ENCODE measurements at places on chromosomes 11 and 22.
A peak's percentile ranks its signal among the peaks of the same experiment; 100 is the strongest.

DNA sequence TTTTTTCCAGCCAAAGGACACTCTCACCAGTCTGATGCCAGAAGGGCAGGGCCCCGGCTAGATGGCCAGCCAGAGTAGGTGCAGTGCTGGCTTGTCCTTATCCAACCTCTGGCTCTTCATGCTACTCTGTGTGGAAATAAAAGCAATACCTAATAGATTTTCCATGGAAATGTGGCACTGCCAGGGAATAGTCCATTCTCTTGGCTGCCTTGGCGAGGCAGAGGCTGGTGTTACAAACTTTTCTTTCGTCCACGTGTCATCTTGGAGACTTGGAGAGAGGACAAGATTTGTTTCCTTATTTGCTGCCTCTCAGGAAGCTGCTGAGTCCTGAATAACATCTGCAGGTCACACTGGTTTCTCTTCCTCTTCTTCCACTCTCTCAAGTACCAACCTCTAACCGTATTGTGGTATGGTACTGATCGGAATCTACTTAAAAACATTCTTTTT lies 17.2 kb upstream of the C1QTNF4 start:
- no peak for DNase-seq

DNA sequence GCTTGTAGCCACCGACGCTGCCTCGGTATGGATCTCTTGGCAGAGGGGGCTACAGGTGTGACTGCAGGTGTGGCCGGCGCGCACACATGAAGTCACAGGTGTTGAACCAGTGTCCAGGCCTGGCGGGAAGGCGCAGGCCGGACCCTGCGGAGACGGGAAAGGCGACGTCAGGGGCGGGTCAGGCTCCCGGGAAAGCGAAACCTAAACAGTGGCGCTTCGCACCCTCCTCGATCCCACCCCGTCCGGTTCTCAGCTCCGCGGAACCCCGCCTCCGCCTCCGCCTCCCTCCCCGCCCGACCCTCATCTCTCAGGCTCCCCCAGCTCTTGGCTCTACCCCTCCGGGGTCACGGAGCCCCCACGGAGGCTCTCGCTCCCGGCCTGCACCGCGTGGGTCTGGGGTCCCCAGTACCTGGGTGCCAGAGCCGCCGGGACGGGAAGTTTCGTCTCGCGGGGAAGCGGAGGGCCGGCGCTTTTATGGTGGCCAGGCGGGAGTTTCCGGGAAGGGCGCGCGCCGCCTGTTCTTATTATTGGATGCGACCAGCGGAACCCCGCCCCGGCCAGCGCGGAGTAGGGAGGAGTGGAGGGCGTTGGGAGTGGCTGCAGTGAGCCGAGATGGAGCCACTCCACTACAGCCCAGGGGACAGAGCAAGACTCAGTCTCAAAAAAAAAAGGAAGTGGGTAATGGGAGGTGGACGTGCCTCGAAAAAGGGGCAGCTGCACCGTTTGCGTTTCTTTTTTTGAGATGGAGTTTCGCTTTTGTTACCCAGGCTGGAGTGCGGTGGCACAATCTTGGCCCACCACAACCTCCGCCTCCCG lies at the start of gene IRF7:
Gene IRF7 (minus strand): TSS at position 447 of the 816 bp plus-strand sequence. CDS start 586 bp downstream, outside the sequence.
- peak; percentile 86 for DNase-seq

DNA sequence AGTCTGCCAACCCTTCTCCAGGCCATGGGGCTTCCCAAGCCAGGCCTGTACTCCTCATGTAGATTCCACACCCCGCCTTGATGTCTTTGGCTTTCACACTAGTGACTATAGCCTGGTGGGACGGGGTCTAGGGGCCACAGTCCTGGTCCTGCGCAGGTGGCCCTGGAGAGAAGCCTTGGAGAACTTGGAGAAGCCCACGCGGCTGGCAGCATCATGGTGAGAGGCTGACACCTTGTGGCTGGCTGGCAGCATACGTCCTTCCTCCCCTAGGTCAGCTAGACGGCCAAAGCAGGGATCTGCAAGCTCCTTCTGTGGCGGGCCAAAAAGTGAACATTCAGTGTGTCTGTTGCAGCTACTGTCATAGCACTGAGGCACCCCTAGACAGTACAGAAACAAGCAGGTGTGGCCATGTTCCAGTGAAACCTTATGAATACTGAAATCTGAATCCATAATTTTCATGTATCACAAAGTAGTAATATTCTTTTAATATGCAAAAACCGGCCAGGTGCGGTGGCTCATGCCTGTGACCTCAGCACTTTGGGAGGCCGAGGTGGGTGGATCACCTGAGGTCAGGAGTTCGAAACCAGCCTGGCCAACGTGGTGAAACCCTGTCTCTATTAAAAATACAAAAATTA lies 42.0 kb downstream of the FAM83F start:
- peak; percentile 29 for DNase-seq

- DNase-seq, result peak; percentile 76
These were observed 28.9 kb downstream of the CLMP start for GRCh38 chr11:123166071-123166559.

- no peak for DNase-seq
These were observed 158.5 kb downstream of the CCDC34 start for GRCh38 chr11:27204529-27204928.
